ENCODE measurements at places on chromosomes 6 and 20.

- no peak for DNase-seq
Observed at GRCh38 chr20:609371-609964, 641 bp downstream of the TCF15 start.

GRCh38 chr20:56875052-56875659, 246.1 kb downstream of the TFAP2C start:
- no peak for DNase-seq

GRCh38 chr20:25294459-25295385, 46.8 kb downstream of the PYGB start:
- peak; percentile 36 for DNase-seq

- no peak for DNase-seq
Observed at GRCh38 chr6:150327117-150327774, 41.6 kb upstream of the IYD start.

GRCh38 chr20:53999077-53999476, 71.3 kb downstream of the BCAS1 start:
- DNase-seq, result no peak

DNA sequence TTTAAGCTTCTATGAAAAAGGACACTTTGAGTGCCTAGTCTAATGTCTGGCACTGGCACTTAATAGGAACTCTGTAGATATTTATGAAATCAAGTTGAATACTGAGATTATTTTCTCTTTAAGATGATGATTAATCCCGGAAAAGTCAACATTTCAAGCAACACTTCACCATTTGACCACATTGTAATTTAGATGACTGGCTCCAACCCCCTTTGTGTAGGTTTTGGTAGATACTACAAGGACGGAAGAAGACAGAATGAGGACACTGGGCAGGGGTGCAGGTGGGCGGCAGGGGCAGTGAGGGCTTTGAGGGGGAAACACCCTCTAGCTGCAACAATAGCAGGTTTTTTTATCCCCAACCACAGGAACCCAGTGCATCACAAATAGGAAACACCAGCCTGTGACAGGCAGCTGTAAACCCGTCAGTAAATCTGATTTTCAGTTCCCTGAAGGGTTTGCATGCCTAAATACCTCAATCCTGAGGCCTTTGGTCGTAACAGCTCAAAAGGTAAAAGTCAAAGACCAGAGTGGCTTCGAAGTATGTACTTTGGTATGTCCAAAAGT, 4.6 kb downstream of the DTNBP1 start:
- no peak for DNase-seq

- DNase-seq, result no peak
Observed at GRCh38 chr6:36099869-36100483, 30.3 kb upstream of the MAPK13 start.

- DNase-seq, result no peak
Observed at GRCh38 chr6:134853111-134854055, 96.5 kb downstream of the ALDH8A1 start.

DNA sequence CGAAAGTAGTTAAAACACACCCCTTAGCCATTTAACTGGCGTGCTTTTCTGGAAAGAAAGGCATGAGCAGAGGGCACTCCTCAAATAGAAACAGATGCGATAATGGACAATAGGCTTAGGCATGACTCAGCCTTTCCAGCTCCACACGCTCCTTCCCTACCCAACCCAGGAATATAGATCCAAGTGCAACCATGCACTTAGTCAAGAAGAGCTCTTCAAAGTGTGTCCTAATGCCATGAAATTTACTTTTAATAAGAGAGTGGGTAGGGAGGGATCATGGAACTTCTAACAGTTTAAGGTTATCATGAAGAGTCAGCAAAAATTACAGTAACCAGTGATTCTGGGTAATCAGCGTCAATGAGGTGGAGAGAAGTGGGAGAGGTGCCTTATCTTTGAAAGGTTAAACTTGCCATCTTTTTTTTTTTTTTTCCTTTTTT, 2.4 kb upstream of the EFHC1 start:
- no peak for DNase-seq

DNA sequence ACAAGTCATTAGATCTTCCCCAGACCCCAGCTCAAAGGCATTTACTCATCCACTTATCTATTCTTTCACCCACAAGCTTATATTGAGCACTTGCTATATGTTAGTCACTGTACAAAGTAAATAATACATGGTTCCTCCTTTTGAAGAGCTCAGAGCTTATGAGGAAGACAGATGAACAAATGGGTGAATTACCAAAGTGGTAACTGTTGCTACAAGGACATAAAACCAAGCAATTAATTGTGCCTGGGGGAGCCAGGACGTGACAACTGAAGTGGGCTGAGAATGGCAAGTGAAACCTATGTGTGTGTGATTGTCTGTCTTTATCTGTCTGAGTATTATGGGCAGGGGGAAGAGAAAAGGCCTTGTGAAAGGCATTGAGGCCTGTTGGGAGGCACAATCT, 45.6 kb upstream of the AKIRIN2 start:
- DNase-seq, result no peak

- DNase-seq, result no peak
Observed at GRCh38 chr6:133644892-133645619, 243.9 kb upstream of the TCF21 start.

DNA sequence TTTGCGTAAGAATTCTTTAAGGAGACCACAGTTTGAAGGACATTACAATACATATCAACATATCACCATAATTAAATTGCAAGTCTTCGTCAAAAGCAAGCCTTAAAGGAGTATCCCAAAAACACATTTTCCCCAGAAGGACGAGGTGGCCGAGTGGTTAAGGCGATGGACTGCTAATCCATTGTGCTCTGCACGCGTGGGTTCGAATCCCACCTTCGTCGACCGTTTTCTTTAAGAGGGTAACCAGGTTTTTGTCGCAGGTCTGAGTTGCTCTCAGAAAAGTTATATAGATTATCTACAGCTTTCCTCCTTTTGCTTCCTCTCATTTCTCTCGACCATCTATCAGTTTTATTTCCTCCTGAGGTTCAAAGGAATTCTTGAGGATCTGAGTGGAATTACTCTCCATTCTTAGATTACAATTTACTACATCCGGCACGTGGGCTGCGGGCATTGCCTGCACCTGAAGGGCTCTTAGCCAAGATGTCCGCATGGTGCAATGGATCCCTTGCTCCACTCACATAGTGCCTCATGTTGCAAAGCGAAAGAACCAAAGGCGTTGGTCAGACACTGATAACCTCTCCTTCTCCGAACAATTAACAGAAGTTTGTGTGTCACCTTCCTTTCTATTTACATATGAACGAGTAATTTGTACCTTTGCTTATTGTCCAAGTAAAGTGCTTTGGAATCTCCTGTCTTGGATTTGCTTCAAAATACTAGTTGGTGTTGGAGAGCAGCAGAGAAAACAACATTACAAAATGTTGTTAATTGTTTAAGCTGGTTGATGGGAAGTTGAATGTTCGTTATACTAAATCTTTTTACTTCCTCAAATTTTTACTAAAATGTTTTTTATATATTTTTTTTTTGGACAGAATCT, 14.0 kb downstream of the POM121L2 start:
- DNase-seq, result no peak

DNA sequence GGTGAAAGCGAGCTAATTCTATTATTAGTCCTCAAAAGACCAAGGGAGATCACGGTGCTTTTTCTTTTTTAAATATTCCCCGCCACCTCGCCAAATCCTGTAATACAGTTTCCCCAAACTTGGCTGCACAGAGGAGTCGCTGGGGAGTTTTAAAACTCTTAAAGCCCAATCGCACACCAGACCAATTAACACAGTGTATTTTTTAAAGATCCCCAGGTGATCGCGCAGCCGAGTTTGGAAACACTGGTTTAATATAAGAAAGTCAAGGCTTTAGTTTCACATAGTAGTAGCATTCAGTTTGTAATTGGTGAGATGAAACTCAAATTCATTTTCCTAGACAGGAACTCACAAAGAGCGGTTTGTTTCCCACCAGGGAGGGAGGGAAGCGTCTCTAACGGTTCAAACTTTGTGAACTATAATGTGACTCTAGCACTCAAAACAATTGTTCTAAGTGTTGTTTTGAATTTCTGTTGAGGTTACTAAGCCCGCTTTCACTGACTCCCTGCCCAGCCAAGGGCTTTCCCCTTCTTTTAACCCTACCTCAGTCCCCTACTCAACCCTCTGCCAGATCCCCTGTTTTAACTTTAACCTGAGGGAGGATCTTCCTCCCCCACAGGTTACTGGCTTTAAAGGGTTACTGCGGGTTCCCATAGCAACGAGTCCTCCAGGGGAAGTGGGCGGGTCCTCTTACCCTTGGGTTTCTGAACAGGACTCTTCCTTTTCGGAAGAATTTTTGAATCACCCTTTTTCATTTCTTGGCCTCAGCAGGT, 25.7 kb upstream of the BTBD3 start:
- DNase-seq, result no peak

- DNase-seq, result no peak
Observed at GRCh38 chr6:44960898-44961297, 367.2 kb upstream of the RUNX2 start.

- DNase-seq, result no peak
Observed at GRCh38 chr20:57630061-57630460, 9.8 kb upstream of the ZBP1 start.

DNA sequence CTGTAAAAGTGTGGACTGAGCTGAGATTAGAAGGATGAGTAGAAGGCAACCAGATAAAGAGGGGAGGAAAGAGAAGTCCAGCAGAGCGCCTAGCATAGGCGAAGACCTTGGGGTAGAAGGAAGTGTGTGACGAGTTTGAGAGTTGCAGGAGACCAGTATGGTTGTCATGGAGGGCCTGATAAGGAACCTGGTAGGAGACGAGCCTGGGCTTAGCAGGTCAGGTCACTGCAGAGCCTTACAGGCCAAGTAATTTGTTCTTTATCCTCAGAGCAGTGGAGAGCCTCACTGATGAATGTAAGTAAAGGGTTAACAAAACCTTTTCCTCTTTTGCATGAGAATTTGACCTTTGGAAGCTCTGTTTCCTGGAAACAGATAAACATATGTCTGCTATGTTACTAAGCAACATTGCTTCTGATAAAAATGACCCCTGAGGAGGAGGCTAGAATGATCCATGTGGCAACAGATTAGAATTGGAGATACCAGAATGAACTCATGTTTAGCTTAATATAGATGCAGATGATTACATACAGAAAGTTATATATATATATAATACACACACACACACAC, 2.9 kb upstream of the TMEM74B start:
- no peak for DNase-seq

- no peak for DNase-seq
Observed at GRCh38 chr6:167702241-167702827, 124.4 kb upstream of the AFDN start.

DNA sequence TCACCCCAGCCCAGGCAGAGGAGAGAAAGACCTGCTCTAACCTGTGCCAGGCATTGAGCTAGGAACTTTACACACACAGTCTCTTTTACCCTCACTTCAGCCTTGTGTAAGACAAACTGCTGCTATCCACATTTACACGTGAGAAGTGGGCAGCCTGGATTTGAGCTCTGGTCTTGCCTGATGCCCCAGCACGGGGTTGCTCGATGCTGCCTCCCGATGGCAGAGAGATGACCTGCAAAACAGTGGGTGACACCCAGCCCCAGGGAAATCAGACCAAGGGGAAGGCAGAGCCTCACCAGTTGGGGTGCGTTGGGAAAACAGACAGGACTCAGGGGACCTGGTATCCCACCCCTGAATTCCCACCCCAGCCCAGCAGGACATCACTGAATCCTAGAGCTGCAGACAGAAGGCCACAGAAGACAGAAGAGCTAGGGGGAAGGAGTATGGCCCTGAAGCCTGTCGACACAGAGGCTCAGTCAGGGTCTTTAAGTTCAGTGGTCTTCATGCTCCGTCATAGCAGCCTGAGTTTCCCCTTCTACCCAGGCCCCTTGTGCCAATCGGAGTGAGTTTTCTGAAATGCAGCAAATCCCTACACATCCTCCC, 990 bp downstream of the BPI start:
- DNase-seq, result no peak

- no peak for DNase-seq
Observed at GRCh38 chr6:53124131-53124800, 24.4 kb downstream of the GCM1 start.

GRCh38 chr6:52407467-52407866, 12.7 kb upstream of the EFHC1 start:
- DNase-seq, result no peak

DNA sequence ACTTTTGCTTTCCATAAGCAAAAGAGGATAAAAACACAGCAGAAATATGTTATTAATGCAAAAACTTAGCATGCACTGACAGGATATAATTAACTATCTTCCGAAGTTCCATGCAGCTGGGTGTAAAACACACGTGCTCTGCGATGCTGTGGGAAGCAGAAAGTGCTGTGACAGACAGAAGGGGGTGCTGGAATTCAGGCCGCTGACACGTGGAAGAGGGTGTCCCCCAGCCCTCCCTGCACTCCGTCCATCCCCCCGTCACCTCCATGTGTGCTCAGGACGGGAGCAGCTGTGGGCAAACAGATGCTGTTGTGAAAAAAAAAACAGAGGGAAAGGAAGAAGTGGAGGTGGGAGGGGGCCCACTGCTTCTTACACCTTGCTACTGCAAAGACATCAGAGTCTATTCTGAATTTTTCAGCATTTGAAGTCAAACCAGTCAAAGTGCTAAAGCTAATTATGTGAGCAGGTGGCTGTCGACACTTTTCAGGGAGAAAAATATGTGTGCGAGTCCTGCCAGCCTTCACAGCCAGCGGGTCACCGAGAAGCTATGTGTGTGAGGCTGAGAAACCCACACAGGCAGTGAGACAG, 175.9 kb upstream of the AFDN start:
- DNase-seq, result no peak

DNA sequence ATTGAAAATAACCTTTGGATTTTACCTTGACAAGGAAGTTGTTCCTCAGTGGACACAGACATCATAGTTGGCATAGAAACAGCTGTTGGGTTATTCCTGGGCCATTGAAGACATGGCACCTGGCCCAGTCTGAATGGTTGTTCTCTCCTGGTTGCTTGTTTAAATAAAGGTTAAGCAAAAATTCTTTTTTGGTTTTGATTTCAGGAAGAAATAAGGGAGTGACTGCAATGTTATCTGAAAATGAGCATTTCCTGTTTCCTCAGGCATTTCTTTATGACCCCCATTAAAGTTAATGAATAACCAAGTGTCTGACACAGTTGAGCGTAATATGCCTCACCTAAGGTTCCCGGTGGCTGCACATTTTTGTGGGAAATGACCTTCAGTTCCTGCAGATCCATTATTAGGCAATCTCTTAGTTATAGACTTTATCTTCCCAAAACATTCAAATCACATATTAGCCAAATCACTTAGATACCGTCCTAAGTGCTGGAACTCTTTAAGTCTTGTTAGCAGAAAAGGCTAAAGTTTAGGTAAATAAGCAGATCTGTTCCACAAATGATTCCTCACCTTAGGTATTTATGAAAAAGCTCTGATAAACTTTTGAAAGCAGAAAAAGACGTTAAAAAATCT, 648.7 kb upstream of the FLRT3 start:
- no peak for DNase-seq

DNA sequence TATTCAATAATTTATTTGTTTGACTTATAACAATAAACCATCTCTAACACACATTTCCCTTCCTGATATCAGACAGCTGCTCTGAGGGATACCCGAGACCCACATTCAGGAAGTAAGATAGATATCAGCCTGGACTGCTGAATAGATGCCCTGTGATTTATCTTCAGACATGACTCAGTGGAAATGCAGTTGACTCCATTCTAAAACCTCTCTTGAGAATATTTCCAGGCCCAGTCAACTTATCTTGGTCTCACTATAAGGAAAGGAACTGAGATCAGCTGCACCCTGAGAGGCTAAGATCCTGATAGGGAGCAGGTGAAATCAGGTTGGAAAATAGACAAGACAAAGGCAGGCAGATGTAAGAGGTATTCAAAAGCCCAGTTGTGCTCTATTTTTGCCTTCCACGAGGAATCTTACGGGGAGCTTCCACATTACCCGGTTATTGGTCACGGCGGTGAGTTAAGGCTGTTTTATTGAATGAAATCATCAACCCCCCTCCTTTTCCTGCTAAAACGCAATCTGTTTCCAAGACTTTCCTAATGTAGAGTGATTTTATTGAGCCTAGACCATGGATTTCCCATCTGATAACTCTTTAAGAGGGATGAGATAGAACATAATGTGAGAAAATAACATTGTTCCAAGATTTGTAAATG, 25.5 kb downstream of the C6orf15 start:
- DNase-seq, result no peak
